ENCODE measurements at places on chromosomes 1 and 21.

DNA sequence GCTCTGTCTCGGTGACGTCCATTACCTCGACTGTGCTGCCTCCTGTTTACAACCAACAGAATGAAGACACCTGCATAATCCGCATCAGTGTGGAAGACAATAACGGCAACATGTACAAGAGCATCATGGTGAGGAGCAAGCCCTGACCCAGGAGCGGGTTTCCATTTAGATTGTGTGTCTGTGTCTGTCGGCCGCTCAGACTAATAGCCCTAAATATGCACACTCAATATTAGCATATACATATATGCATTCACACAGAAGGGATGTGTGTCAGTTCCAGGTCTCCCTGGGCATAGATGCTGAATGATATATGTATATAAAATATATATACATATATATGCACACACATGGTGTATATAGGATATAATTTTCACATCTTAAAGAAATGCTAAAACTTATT is 111.7 kb downstream of the RGL1 start:
- DNase-seq = no peak

DNA sequence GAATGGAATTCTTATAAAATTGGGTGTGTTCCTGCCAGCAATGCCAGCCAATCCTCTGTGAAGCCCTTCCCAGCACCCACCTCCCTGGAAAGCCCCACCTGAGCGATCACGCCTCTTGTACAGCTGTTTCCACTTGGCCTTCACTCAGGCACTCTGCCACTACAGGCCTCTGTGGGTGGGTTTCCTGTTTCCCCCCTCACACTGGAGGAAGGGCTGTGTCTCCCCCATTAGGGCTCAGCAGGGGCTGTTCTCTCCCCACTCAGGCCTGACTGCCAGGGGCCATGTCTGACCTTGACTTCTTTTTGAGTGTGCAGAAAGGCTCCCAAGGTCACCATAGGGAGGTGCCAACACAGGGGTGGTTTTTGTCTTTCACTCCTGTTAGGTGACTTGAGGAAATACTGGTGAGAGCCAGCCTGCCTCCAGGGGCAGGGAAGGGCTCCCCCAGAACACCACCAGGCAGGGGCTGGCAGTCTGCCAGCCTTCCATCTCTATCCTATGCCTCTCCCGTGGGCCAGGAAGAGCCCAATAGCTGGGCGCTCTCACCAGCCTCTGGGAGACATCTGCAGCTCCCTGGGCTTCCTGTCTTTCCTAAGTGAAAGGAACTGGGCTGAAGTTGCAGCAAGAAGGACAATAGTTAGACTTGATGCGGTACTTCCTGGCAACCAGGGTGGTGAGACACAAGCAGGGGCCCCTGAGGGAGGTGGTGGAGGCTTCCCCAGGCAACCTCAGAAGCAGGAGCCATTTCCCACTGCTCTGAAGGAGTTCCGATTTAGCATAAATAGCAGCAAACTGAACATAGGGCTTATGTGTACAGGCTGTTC is 49.1 kb downstream of the ELK4 start:
- peak; percentile 73 for DNase-seq

- DNase-seq = peak; percentile 31
Measured at GRCh38 chr1:158016651-158017335, 23.3 kb downstream of the KIRREL1 start.

- DNase-seq = no peak
Measured at GRCh38 chr1:226217273-226217672, 6.2 kb upstream of the MIXL1 start.

DNA sequence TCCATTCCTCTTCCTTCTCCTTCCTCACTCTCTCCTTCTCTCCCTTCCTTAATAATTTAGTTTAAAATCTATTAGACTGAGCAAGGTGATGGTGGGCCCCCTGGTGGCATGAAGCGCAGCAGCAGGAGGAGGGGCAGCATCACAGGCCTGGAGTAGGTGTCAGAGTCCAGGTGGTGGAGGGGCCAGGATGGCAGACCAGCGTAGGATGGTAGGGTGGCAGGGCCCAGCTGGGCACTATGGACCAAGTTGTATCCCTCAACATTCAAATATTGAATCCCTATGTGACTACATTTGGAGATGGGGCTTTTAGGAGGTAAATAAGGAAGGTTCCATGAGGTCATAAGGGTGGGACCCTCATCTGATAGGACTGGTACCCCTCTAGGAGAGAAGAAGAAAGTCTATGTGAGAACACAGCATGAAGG is 61.0 kb downstream of the WDR4 start:
- DNase-seq = peak; percentile 69

- DNase-seq = no peak
Measured at GRCh38 chr1:84069236-84069845, 70.4 kb upstream of the TTLL7 start.

GRCh38 chr21:38822778-38823238 is 17.1 kb downstream of the ETS2 start:
- no peak for DNase-seq

DNA sequence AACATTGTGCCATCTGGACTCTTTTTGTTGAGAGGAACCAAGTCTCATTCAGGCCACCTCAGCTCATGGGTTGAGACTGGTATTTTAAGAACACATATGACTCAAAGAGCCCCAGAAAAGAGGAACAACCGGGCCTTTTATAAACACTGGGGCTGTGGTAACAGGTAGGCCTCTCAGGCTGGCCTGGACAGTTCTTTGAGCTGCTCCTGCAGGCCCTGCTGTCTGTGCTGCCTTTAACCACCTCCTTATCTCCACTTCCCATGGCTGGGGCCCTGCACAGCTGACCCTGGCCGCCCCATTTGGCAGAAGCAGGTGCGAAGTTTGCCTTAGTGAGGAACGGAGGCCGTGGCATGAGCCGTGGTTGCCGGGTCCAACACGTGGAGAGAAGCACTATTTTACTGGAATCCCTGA is 163.3 kb downstream of the RHOU start:
- DNase-seq = no peak

- DNase-seq = no peak
Measured at GRCh38 chr1:180345148-180345547, 115.1 kb downstream of the LHX4 start.

DNA sequence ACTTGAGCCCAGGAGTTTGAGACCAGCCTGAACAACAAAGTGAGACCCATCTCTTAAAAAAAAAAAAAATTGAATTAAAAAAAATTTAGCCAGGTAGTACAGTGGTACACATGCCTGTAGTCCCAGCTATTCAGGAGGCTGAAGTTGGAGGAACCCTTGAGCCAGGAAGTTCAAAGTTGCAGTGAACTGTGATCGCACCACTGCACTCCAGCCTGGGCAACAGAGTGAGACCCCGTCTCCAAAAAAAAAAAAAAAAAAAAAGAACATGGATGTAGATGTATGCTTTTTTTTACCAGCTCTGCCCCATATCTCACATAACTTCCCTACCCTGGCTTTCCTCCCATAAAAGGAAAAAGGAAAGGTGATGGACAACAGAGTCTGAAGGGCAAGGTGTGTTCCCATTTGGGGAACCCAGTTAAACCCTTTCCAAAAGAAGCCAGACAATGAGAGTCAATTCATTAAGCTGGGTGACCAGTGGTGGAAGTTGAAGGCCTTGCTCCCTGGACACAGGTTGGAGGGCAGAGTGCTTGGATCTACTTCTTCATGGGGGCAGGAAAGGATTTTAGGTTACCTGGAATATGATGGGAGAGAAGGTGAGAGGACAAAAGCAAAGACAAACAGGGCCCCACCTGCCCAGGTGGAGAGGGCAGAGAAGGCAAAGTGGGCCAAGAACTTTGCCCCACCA is 2.9 kb downstream of the KRTCAP2 start:
- no peak for DNase-seq

GRCh38 chr1:216114180-216114579 is 309.1 kb downstream of the USH2A start:
- no peak for DNase-seq

- no peak for DNase-seq
Measured at GRCh38 chr21:35208104-35208503, 159.0 kb upstream of the RUNX1 start.

- peak; percentile 96 for DNase-seq
Measured at GRCh38 chr1:208207388-208208131, 36.6 kb downstream of the PLXNA2 start.

DNA sequence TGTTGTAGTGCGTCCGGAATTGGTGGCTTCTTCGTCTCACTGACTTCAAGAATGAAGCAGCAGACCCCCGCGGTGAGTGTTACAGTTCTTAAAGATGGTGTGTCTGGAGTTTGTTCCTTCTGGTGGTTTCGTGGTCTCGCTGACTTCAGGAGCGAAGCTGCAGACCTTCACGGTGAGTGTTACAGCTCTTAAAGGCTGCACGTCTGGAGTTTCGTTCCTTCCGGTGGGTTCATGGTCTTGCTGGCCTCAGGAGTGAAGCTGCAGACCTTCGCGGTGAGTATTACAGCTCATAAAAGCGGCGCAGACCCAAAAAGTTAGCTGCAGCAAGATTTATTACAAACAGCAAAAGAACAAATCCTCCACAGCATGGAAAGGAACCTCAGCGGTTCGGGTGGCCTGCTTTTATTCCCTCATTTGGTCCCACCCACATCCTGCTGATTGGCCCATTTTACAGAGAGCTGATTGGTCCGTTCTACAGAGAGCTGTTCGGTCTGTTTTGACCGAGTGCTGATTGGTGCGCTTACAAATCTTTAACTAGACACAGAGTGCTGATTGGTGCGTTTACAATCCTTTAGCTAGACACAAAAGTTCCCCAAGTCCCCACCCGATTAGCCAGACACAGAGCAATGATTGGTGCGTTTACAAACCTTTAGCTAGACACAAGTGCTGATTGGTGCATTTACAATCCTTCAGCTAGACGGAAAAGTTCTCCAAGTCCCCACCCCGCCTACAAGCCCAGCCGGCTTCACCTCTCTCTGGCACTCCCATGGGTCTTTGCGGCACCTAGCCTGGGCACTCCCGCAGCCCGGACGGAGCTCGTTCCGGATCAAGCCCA is 49.6 kb upstream of the KRTAP19-8 start:
- no peak for DNase-seq

GRCh38 chr1:16112596-16113555 is 39.4 kb upstream of the FAM131C start:
- no peak for DNase-seq

- no peak for DNase-seq
Measured at GRCh38 chr1:30670240-30671060, 52.9 kb downstream of the MATN1 start.

DNA sequence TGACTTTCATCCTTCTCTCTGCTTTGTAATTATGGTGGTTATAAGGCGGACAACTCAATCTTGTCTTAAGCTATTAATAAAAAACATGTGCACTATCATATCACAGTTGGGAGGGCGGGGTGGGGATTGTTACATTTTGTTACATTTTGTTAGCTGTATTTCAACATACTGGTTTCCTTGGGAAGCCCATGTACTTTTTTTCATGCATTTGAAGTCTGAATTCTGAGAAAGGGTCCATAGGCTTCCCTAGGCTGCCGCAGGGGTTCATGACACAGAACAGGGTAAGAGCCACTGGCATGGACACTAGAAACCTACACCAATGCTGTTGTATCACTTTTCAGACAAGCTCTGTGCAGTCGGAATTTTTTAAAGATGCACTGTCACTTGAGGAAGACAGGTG is 178.8 kb downstream of the ETS2 start:
- DNase-seq = no peak

- DNase-seq = no peak
Measured at GRCh38 chr1:48853006-48853405, 76.3 kb upstream of the BEND5 start.

- DNase-seq = no peak
Measured at GRCh38 chr1:162564762-162565218, 3.3 kb downstream of the UAP1 start.

DNA sequence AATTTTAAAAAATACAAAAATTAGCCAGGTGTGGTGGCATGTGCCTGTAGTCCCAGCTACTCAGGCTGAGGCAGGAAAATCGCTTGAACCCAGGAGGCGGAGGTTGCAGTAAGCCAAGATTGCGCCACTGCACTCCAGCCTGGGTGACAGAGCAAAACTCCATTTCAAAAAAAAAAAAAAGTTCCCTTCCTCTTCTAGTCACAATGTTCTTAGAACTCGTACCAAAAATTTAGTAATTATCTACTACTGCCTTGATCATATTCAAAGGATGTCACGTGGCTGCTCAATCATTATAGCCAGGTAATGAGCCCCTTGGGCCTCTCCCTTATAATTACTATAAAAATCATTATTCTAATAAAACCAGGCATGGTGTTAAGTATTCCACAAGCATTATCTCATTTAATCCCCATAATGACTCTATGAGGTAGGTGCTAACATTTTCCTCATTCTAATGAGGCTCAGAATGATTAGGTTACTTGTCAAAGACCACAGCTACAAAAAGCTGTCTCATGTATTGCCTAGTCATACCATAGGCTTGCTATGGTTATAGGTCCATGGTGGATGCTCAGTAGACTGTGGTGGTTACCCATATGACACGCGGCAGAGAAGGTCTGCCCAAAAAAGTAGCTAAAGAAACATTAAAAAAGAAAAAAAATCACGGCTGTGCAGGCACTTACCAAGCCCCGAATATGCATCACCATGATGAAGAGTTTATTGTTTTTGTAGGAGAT is 15.5 kb upstream of the PPP1R15B start:
- DNase-seq = no peak

GRCh38 chr1:193270996-193271395 is 84.6 kb upstream of the B3GALT2 start:
- no peak for DNase-seq

DNA sequence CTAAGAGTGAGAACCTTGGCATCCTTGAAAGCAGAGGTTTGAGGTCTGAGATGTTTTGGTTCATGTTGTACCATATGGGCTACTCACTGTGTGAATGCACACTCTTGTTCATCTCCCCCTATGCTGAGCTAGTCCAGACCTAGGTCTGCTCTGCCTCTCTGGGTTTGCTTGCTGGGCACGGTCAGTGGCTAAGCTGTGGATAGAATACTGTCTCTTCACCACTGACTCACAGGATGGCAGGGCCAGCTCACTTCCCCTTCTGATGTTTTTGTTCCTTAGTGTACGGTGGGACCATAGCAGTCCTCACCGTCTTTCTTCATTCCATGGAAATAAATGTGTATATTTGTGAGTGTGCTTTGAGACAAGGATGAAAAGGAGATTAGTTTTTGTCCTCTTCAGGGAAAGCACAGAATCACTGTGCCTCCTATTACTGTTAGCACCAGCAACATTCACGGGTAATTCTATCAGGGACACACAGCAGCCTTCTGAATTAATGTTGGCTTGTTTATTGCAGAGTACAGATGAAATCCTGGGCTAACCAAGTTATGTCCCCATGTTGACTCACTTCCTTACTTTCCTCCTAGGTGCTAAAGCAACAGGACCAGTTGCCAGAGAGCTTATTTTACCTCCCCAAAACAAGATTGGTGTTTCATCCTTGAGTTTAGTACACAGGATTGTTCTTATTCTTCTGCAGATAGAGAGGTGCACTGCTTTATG is 56.9 kb upstream of the IVNS1ABP start:
- DNase-seq = peak; percentile 53

GRCh38 chr1:9886092-9886742 is 23.9 kb downstream of the CTNNBIP1 start:
- no peak for DNase-seq

- DNase-seq = no peak
Measured at GRCh38 chr1:86887479-86888162, 26.3 kb downstream of the SELENOF start.

Measured in dermis microvascular lymphatic vessel endothelial cell (primary cell).